ENCODE measurements at places on chromosomes 1 and 21.

DNA sequence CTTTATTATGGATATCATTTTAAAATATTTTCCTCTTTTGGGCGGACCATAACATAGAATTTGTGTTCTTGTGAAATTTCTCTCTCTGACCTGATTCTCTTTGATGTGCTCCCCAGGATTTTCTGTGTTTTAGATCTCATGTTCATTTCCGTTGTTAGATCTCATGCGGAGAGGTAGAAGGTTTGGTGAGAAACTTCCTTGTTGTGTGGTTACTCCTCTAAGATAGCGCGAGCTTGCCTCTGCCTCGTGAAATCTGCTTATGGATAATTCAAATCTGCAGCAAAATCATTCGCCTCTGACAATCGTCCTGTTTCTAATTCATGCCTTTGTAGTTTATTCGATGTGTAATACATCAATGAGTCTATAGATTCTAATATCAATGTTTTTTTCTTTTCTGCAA is 580.4 kb downstream of the USP25 start:
- no peak for DNase-seq

DNA sequence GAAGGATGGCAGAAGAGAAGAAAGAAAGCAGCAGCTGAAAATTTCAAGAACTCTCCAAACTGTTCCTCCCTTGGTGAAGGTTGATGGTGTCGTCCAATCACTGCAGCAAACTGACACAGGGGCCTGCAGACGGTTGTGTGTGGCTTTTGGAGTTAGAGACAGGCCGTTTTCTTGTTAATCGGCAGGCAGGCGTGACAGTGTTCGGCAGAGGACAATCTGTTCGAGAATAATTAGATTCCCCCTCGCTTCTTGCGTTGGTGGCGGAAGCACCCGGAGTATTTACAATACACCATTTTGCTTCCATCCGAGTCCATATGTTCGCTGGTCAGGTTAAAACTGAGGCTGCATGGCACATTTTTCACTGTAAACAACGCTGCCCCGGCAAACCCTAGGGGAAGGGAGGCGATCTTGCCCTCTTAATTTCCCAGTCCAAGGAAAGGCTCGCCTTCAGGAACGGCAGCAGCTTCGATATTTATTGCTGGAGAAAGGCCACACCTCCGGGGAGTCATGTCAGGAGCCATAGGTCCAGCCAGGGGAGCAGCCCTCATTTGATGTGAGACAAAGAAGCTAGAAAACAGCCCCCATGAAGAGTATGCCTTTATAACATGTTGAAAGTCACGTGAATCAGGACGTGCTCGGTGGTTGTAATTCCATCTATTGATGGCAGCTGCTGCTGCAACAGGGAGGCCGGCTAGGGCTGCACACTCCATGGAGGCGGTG is 360.1 kb downstream of the SMYD3 start:
- DNase-seq, result no peak

DNA sequence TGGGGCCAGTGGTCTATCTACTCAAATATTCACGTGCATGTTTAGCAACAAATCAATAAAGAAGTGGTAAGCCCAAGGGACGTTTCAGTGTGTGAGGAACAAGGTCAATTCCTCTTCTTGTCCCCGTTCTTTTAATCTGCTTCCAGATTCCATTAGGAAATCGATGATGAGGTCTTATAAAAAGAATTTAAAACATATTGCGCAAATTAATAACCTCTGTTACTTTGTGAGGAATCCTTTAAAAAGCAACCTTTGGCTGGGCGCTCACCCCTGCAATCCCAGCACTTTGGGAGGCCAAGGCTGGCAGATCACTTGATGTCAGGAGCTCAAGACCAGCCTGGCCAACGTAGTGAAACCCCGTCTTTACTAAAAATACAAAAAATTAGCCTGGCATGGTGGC is 113.0 kb upstream of the TMPRSS2 start:
- DNase-seq, result no peak

- DNase-seq, result no peak
Measured at GRCh38 chr1:113216664-113217063, 143.7 kb downstream of the LRIG2 start.

DNA sequence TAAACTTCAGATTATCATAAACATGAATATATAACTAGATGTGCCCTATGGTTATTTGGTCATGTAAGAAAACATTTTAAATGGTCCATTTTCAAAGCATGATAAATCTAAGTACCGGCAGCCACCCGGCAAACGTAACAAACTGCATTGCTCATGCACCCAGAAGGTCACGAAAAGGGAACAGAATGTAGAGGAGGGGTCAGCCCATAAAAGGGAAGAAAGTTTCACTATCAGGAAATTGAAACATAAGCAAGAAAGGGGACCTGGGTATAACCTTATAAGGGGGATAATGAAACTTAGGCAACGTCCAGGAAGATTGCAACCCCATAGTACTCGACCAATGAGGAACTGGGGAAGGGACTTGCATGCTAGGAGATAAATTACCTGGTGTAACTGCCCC is 421.2 kb upstream of the ZRANB2 start:
- DNase-seq, result no peak

DNA sequence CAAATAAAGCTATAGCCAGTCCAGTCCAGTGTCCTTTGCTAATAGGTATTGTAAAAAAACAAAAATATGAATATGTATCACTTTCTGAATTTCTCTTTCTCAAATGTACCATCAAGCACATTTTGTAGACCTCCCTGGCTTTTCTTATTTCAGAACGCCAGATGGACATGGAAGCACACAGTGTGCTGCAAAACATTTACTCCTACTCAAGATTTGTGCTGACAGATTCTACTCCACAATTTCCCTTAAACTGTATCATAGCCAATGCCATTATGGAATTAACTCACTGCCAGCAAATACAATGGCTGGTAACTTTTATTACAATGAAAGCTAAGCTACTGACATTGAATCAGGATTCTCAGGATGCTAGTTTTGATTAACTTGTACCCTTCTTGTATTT is 30.8 kb upstream of the PLPPR4 start:
- DNase-seq, result no peak

DNA sequence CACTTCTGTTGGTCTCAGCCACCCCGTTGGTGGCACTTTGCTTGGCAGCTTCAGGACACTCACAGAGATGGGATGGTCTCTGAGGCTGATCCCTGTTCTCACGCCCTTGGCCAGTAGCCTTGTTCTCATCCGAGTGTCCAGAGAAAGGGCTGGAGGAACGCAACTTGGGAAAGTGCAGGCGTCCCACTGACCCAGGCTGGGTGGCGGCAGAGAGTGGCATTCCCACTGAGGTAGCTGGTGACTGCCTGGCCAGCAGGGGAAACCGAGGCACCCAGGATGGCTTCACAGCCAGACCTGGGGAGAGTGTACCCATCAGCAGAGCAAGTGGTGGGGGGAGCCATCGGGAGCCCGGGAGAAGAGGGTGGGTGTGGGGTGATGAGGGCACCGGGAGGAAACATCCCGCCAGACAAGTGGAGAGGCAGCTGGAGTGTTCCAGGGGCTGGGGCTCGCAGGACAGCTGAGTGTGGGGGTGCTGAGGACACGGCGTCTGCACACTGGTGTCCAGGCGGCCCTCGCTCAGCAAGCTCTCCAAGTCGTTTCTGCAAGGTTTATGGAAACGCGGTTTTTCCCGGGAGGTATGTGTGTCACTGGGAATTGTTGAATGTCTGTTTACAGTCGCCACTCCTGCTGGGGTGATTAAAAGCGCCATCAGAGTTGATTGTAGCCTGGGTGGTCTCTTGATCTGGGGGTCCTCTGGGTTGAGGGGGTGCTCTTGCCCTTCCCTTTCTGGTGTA is 97.8 kb downstream of the SIK1 start:
- DNase-seq, result no peak

GRCh38 chr1:25549273-25550154 is 6.1 kb downstream of the LDLRAP1 start:
- DNase-seq, result no peak

DNA sequence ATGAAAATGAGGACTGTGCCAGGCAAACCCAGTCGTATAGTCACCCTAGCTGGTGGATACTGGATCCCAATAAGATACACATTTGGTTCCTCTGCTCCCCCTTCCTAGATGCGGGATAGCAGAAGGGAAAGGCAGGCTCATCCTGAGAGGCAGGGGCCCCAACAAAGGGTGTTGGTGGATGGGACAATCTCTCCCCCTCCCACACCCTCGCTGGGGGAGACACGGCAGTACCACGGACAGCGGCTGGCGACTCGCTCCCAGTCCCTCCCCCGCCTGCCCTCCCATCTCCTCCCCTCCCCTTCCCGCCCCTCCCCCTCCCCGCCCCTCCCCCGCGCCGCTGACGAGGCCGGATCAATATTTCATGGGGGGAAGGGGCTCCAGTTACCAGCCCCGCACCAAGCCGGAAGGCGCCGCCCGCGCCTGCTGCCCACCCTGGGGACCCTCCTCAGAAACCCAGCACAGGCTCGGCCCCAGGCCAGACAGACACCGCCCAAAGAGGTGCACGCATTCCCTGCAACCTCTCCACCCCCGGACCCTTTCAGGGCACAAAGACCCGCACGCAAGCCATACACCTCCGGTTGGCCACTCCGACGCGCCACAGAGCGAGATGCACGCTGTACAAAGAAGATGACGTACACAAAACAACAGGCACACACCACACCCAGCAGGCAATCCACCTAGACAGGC is 11.5 kb downstream of the RIMS3 start:
- peak; percentile 90 for DNase-seq

DNA sequence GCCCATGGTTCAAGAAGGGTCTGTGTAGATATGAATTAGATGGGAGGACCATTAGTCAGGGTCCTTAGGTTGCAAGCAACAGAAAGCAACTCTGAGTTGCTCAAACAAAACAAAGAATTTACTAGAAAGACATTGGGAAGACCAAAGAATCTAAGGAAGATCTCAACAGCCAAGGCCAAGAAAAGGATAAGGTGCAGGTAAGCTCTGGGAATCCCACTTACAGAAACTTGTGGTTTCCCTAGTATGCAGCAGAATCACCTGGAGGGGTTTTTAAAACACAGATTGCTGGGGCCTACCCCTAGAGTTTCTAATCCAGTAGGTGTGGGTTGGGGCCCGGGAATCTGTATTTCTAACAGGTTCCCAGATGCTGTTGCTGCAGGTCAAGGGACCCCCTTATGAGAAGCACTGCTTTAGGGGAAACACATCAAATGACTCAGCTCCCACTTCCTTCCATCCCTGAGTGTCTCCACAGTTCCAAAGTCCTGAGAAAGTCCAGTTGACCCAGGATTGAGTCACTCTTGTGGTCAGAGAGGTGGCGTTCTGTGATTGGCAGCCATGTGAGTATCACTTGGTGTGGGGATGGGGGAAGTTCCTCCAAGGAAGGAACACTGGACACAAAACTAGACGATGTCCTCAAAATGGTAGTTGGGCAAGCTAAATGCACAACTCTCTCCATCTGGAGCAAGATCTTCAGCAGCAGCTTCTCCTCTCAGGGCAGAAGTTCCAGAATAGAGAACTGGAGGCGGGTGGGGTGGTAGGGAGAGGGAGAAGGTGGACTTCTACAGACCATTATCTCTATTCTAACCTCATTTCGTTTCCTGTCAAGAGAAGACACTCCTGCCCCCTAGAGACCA is 24.2 kb upstream of the EYA3 start:
- no peak for DNase-seq

- peak; percentile 74 for DNase-seq
Measured at GRCh38 chr1:50774759-50775351, 185.2 kb downstream of the FAF1 start.

DNA sequence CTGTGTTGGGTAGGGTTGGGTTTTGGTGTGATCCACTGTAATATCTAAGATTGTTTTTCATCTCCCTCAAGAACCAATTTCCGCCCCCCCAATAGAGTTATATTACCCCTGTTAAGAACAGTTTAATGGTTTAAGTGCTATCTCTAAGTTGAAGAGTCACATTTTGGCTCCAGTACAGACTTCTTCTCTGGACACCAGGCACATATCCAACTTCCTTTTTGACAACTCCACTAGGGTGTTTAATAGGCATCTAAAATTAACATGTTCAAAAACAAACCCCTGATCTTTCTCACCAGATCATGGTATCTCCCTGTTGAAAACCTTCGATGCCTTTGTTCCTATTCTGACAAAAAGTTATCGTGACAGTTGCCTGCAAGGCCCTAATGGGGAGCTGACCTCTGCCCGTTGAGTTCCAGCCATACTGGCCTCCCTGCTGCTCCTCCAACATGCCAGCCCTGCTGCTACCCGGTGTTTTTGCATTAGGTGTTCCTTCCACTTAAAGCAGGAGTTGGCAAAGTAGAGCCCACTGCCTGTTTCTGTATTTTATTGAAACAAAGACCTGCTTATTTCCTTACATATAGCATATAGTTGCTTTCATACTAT is 18.6 kb downstream of the USP24 start:
- no peak for DNase-seq

DNA sequence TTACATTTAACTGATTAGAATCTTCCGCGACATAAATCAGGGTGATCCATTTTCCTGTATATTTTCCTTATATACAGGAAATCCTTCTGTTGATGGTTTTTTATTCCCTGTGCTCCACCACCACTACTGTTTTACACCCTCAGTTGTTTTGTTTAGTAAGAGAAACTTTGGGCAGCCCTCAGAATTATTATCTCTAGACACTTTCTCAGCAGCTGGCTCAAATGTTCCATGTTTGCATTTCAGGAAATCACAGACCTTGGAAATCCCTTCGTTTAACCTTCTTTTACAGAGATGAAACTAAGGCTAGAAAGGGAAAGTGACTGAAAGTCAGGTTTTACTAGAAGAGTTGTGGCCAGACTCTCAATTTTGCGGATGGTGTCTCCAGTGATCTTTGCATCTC is 15.2 kb downstream of the ZNF697 start:
- no peak for DNase-seq

GRCh38 chr21:44875316-44875700 is 1.8 kb upstream of the PTTG1IP start:
- no peak for DNase-seq

GRCh38 chr1:17797478-17797877 is 42.3 kb downstream of the ACTL8 start:
- no peak for DNase-seq

- DNase-seq, result no peak
Measured at GRCh38 chr1:31476891-31477846, 64.2 kb downstream of the SERINC2 start.

GRCh38 chr21:41833497-41834115 is 45.5 kb downstream of the PRDM15 start:
- DNase-seq, result no peak

GRCh38 chr21:34181431-34182039 is 108.2 kb downstream of the MRPS6 start:
- DNase-seq, result no peak

DNA sequence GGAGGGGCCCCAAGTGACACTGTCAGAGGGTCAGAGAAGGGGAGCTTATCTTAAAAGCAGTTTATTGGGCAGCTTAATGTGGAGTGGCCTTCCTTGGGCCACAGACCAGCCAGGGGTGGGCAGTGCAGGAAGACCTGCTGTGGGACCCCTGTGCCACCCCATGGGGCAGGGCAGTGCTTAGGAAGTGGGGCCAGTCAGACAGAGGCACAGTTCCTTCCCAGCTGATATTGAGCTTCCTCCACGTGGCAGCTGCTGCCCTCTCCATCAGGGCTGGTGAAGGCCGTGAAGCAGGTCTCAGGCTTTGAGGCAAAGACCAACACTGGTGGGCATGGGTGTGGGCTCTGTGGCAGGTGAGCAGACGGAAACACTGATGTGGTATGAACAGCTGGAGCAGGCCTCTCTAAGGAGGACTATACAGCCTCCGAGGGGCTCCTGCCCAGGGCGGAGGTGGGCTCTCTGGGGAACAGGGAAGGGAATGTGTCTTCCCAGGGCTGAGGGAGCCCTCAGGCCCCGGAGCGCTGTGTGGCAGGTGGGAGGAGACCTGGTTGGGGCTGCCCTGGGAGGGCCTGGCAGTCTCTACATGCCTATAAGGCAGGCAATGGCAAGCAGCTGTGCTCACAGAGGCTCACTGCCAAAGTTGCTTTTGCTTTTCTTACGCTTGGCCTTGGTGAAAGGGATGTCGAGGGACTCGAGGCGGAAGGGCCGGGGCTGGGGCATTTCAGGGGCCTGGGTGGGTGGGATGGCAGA is 3.0 kb upstream of the DDOST start:
- DNase-seq, result no peak

GRCh38 chr1:247961791-247962190 is 3.2 kb upstream of the OR2AK2 start:
- no peak for DNase-seq
